Activated CD8-positive, alpha-beta memory T cell treated with anti-CD3 and anti-CD28 coated beads for 1 hour (primary cell): ENCODE measurements at places on chromosomes 1 and 21.

GRCh38 chr1:13788795-13789194 lies 88.8 kb downstream of the PRDM2 start:
- no peak for DNase-seq

- DNase-seq, result no peak
Observed at GRCh38 chr21:41662761-41663160, 104.1 kb downstream of the RIPK4 start.

DNA sequence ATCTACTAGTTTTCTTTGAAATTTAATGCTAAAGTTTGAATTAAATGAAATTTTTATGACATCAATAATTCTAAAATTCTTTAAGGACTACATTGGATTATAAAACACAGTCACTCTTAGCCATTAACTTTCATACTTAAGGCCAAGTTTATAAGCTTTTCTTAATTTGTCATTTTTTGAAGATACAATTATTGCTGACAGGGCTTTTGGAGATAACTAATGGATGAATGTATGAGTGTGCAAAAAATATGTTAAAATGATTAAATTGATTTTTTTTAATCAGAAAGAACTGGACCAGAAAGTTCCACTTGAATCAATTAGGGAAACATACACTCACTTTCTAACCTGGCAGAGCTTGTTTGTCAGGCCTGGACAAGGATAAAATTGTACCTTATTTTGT lies 70.3 kb upstream of the CHODL start:
- DNase-seq, result no peak

- no peak for DNase-seq
Observed at GRCh38 chr1:68785328-68785727, 288.4 kb upstream of the DEPDC1 start.

DNA sequence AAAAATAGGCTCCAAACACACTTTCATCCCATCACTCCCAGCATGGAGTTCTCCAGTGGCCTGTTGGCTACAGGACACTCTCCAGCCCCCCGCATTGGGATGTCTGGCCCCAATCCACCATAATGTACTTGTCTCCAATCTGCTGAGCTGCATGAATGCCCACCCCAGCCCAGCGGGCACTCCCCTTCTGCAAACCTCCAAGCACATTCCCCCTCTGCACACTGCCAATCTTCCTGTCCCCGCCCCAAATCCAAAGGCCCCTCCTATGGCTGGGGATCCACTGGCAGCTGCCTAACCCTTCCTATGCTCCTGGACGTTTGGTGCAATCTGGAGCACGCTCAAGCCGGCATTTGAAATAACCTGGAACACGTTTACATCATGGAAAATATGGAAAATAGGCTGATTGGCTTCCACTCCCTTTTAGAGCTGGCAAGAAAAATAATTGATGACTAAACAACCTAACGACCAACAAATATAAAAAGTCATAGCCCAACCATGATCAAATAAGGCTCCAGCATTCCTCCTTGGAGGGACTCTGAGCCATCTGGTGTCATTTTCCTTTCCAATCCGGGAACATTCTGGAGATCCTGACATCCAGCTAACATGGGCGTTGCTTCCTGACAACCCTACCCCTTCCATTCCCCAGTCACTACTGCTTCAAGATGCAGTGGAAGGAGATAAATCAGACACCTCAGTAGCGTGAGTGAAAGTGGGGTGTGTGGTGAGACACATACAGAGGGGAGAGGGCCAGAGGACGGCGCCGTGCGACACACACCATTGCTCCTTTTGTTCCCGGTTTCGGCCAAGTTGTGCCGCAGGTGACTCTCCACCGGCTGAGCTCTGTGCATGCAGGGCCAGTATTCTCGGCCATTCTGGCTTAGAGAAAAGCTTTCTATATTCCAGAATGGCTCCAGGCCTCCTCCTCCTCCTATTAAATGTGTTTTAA lies 41.6 kb downstream of the PDE9A start:
- no peak for DNase-seq
